ENCODE measurements at places on chromosomes 11 and 22.

DNA sequence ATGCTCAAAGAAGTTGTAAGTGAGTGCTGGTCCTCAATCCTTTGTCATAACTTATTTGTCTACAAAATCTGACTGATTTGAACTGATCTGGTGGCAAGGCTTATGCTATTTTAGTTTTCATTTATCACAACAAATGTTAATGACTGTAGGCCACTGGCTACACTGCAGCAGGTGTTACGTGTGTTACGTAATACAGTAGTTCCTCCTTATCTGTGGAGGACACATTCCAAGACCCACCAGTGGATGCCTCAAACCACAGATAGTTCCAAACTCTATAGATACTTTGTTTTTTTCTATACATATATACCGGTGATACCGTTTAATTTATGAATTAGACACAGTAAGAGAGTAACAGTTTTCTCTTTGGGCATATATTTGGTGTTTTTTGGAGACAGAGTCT lies 7.0 kb downstream of the MADD start:
- DNase-seq: no peak

DNA sequence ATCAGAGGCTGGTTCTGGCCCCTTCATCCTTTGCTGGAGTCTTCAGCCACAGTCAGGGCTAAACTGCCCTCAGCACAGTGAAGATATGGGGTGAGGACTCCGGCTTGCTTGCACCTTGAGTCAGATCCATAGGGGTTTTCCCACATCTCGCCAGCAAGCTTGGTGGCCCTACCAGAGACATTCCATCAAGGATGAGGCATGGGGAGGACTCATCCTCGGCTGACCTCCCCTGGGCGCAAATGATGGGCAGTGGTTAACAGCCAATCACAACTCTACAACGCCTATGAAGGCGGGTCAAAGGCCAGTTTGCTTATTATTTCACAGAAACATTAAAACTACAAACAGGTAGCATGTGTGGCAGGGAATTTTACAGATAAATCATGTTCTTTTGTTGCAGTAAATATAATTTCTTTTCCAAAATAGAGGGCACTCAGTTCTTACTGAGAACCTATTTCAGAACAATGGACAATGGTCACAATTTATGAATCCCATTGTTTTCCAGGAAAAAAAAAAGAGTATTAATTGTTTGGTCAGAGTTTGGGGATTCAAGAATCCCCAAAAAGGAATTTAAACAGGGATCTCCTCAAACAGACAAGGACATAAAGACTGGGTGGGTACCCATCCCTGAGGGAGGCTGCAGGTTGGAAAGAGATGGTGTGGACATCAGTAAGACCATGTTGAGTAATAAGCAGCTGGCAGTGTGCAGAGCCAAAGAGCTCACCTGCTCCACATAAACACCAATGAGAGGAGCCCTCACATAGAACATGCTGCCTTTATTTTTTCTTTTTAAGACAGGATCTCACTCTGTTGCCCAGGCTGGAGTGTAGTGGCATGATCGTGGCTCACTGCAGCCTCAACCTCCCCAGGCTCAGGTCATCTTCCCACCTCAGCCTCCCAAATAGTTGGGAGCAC lies 14.8 kb downstream of the PLAAT3 start:
- DNase-seq: peak; percentile 53

DNA sequence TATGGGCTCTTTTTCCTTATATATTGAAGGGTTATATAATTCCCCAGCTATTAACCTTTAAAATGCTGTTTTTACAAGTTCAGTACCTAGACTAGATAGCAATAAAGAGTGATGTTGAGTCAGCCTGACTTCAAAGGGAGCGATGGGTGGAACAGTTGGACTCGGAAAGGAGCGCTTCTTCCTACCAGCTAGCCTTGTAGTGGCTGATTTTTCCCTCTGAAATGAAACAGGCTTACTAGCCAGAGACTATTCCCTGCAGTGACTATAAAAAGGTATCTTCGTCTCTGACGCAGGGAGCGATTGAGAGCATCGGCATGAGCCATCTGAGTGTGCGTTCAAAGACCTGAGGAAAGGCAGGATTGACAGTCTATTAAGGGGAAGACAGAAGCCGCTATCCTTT lies 66.0 kb upstream of the GRAMD1B start:
- no peak for DNase-seq

- DNase-seq: no peak
Observed at GRCh38 chr22:35950262-35950661, 78.4 kb downstream of the RBFOX2 start.

DNA sequence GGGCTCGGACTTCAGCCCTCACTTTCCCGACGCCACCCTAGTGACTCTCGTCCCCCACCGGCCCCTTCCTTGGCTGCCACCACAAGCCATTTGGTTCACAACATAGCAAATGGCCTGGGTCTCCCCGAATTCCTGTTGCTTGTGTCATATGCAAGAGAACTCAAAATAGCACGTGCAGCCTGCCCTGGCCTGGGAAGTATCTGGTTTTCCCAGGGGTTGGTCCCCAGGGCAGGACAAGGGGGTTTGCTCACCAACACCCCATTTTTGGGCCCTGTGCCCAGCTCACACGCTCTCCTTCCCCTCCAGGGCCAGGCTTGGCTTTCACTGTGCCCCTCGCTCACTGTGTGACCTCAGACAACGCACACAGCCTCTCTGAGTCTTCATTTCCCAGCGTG lies 12.8 kb upstream of the TPCN2 start:
- DNase-seq: no peak

- DNase-seq: no peak
Observed at GRCh38 chr11:130167146-130167545, 7.6 kb downstream of the ST14 start.

DNA sequence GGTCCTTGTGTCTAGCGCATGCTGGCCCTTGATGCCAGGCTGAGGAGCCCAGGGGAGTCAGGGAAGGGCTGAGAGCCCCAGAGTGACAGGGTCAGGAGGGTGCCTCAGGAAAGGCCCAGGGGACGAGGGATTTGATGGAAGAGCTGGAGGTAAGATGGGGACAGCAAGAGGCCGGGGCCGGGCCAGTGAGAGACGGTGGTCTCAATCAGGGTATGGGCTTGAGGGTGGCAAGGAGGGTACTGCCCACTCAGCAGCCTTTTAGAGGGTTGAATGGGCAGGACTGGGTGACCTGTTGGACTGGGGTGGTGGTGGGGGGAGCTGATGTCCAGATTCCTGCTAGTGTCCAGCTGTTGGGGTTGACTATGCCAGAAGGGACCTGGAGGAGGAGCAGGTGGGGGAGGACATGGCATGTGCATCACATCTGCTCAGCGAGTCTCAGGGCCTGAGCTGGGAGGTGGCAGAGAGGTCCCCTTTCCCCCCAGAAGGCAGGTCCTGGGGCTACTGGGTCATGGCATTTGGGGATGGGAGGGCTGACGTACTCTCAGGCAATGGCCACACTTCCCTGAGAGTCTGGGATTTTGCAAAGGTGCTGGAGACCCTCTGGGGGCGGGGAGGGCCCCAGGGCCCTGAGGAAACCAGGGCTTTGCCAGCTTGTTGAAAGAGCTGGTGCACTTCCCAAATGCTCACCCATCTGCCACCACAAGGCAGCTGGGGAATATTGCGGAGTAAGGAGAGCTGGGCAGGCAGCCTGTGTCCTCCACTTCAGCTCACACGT lies 18.4 kb downstream of the MYO7A start:
- no peak for DNase-seq

DNA sequence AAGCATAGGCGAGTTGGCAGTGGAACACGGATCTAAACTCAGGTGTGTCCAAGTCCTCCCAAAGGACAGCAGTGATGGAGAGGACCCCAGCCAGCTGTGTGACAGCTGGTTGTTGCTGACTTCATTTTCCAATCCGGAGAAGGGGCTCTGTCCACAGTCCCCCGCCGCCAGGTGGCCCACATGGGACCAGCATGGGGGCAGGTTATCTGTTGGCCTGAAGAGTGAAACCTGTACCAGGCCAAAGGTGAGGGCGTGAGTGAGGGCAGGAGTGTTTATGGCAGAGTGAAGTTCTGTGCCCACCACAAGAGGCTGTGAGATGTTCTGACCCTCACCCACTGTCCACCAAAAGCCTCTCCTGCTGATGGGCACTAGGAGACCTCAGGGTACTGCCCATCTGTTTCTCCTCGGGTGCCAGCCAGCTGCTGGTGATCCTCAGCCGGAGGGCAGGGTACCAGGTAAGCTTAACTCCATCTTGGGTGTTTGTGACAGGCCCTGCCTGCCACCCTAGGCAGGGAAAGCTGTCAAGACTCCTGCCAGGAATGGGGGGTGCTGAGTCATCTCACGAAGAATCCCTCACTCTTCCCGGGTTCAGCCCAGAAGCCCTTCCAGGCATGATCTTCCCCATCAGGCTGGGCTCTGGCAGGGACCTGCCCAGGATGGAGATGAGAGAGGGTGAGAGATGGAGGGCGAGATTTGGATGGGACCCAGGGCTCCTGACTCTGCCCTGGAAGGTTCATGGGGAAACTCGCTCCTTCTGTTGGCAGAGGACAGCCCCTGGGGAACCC lies 15.5 kb upstream of the TAB1 start:
- no peak for DNase-seq

GRCh38 chr22:19900707-19901436 lies 40.7 kb upstream of the COMT start:
- no peak for DNase-seq

DNA sequence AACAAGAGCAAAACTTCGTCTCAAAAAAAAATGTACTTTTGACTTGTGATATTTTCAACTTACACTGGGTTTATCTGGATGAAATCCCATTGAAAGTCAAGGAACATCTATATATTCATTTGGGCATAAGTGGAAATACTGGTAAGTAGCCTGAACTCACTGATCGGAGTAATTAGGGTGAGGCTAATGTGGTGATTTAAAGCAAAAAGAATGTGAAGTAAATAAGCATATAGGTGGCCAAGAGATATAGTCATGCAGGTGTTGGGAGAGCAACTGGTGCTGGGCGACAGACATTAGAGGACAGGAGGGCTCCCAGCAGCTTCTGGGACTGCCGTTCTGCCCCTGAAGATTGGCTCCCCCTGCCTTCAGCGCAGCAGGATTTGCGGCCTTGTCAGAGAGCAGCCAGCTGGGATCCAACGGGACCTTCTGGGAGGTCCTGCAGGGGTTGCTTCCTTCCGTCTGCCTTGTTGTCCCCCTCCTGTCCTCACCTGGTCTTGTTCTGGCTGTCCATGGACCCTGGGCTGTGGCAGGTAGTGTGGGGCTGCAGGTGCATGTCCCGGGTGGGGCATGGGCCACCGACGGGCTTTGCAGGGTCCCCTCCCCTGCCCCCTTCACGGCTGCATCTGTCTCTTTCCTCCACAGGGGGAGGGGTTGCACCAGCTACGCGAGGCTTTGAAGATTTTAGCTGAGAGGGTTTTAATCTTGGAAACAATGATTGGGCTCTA lies 14.1 kb downstream of the RHBDD3 start:
- DNase-seq: no peak

DNA sequence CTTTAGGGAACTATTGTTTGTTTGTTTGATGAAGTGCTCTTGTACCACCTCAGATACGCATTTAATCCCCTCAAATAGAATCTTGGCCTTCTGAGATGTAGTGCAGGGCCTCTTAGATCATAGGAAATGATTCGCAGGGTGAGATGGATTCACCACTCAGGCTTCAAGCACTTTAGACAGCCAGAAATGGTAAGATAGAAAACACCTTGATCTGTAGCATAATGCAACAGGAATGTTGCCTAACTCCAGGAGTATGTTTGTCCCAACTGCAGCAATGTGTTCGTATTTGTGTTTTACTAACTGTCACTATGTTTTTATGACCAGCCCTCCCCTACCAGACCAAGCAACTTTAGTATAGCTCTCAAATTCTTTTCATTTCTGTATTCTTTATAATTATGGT lies 761.2 kb downstream of the NELL1 start:
- DNase-seq: no peak

GRCh38 chr11:17979770-17980371 lies 33.0 kb downstream of the SERGEF start:
- DNase-seq: no peak

DNA sequence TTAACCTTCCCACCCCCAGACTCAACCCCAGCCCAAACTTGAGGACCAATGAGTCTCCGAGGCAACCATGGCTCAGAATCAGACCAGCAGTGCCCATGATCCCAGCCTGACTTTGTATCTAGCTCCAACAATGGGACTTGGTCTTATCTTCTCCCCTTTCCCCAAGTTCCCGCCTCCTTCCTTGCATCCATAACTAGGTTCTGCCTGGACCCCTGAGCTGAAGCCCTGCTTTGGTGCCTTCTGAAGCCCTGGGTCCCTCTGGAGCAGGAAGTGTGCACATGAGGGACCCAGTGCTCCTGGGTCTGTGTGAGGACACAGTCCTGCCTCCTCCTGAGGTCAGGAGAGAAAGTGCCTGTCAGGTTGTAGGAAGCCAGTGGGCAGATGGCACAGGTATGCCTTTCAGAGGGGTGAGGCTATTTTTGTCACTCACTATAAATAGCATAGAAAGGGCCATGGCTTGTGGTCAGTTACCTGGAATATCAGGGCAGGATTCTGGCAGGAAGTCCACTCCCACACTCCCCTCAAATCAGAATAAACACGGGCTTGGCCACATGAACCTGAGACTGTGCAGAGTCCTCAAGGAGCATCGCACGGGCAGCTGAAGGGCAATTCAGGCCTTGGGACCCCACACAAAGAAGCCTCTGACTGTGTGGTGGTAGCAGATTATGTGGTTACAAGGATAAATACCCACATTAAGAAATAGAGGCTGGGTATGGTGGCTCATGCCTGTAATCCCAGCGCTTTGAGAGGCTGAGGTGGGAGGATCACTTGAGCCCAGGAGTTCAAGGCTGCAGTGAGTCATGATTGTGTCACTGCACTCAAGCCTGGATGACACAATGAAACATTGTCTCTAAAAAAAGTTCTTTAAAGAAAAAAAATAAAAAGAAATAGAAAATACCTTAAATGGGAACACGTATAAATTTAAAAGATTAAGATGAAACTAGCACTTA lies 27.4 kb downstream of the RCN1 start:
- no peak for DNase-seq

GRCh38 chr11:67373648-67374570 lies 511 bp upstream of the CLCF1 start:
- peak; percentile 96 for DNase-seq

DNA sequence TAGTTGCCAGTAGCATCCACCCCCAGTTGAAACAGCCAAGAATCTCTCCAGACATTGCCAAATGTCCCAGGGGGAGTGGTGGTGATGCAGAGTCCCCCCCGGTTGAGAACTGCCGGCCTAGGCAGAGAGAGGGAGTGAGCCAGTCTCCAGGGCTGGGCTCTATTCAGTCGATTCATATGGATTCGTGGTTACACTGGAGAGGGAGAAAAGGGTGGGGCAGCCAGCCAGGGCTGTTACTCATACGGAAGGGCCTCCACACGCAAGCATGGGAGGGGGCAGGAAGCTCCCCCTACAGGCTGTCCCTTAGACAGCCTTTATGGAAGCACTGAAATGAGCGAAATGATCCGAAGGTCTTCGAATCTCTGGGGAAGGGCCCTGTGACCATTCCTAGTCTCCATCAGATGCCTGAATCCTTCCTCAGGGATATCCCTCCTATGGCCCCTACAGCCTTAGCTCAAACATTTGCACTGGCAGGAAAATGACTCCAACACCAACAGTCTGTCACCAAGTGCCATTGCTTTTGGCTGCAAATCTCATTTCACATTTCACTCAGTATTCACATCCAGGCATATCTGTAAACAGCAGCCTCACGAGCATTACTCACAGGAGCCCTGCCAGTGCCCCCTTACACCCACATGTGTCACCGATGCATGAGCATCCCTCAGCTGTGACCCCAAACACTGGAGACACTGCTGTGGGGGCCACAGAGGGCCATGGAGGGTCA lies 18.4 kb upstream of the TLCD5 start:
- DNase-seq: peak; percentile 68

GRCh38 chr11:43937434-43938411 lies 4.7 kb upstream of the C11orf96 start:
- peak; percentile 55 for DNase-seq

- DNase-seq: no peak
Observed at GRCh38 chr22:44389181-44389580, 76.4 kb upstream of the SHISAL1 start.

- DNase-seq: no peak
Observed at GRCh38 chr11:113923572-113923971, 19.0 kb downstream of the HTR3B start.
